ENCODE measurements at places on chromosomes 6 and 20.

DNA sequence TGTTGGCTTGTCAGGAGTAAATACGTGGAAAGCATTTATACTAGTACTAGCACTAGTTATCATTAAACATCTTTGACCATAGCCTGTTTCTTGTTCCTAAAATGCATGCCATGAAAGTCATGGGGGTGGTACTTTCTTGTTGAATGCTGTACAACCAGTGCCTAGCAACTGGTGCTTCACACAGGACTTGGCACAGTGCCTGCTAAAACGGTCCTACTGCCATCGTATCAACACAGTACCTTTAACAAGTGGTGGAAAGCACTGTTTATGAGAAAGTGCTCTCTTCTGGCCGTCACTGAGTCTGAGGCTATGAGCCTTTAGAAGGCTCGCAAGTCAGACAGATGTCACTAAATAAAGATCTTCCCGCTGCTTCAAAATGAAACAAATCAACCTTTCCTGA lies 21.6 kb downstream of the ZNFX1 start:
- no peak for DNase-seq

GRCh38 chr6:157997893-157998608 lies 16.4 kb downstream of the SYNJ2 start:
- no peak for DNase-seq

- DNase-seq = no peak
Measured at GRCh38 chr20:62067547-62068260, 2.0 kb upstream of the TAF4 start.

DNA sequence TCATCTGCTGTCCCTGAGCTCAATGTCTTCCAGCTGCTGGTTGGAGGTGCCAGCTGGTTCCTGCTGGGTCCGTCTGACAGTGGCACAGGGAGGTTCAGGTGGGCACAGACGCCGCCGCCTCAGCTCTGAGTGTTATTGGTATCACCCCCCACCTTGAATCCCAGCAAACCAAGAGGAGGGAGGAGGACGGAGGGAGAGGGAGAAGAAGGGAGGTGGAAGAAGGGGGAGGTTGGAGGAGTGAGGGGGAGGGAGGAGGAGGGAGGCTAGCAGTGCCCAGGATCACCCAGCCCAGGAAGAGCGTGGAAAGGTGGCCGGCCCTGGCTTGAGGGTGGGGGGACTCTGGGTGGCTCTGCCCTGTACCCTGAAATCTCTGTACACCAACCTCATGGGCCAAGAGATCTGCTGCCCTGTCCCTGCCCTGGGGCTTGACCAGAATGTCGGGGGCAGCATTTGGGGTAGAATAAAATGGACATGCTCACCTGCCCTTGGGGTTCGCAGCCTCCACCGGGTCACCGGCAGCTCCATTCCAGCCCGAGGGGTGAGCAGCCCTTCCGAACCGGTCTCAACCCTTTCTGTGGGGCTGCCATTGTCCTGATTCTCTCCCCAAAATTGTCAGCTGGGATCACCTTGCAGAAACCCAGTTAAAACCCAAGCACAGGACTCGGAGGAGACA lies 17.1 kb downstream of the NTSR1 start:
- no peak for DNase-seq

DNA sequence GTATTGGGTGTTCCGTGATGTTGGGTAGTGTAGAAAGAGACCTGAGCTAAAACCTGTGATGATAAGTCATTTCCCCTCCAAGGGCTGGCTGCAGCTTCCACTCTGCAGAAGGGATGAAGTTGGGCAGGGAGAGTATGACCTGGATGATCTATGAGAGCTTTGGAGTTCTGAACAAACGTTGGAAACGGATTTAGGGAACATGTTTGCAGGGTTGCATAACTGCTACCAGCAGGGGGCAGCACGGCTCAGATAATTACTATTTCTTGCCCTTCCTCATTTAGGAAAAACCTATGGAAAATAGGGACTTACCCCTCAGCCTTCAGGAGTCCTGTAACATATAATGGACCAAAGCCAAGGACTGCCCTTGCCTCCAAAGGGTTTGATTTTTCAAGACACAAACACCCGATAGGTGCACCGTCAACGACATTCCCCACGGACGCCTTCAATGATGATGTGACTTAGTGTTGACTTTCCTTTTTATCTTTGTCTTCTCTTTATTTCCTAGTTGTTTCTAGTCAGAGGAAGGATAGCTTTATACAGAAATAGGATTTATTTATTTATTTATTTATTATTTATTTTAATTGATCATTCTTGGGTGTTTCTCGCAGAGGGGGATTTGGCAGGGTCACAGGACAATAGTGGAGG lies 164.9 kb upstream of the SASH1 start:
- DNase-seq = no peak

DNA sequence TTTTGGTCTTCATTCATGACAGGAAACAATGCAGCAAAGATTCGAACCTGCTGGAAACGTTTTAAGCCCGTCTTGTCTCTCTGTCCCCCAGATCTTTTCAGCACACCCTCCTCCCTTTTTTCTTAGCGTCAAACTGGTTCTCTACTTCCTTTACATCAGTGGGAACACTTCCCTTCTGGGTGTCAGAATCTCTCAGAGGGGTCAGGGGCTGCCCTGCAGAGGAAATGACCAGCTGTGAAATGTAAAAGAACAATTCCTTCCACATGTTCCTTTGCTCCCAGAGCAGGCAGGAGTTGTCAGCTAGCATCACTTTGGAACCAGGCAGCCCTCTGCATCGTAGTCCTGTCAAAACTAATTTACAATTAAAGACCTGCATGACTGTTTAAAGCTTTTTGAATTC lies 619.0 kb downstream of the TFAP2A start:
- no peak for DNase-seq

DNA sequence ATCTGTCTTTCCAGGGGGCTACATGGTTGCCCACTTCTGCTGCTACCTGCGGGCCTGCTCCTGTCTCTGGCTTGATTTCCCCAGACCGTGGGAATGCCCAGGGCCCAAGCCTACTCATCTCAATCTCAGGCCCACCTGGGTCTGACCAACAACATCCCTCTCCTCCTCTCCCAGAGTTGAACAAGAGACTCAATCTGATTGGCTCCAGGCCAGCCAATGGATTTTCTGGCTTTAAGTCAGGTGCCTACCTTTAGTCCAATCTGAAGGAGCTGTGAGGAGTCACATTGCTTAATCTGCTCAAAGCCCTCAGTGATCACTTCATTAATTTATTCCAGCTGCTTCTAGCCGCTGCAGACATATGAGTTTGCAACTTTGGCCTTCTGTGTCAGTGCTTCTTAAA lies 162.4 kb upstream of the KCNG1 start:
- DNase-seq = no peak

GRCh38 chr6:139029470-139030227 lies 1.1 kb downstream of the ABRACL start:
- no peak for DNase-seq

DNA sequence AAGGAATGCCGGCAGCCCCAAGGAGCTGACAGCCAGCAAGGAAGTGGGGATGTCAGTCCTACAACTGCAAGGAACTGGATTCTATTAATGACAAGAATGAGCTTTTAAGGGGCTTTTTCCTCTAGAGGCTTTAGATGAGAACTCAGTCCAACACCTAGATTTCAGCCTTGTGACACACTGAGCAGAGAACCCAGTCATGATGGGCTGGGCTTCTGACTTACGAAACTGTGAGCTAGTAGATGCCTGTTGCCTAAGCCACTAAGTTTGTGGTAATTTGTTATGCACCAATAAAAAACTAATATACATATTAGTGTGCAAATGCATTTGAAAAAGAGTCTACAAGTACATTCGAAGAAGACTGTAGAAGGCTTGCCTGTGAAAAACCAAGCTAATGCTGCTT lies 263.3 kb downstream of the SOX4 start:
- DNase-seq = no peak

GRCh38 chr20:52899041-52899608 lies 73.0 kb upstream of the TSHZ2 start:
- no peak for DNase-seq

DNA sequence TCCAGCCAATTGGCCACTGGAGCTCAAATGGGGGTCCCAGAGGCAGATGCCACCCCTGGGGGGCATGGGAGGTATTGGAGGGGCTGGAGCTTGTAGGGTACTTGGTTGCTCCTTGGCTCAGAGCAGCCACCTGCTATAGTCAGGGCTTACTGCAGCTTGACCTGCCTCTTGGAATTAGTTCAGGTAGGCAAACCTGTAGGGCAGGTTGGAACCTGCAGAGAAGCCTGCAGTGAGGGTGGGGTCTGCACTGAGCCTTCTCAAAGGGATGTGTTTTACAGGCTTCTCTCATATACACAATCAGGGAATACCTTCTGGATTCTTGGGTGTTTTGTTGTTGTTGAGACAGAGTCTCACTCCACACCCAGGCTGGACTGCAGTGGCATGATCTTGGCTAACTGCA lies 94.2 kb upstream of the MYL9 start:
- DNase-seq = no peak

- DNase-seq = no peak
Measured at GRCh38 chr6:4008324-4009047, 70.5 kb downstream of the FAM217A start.

- no peak for DNase-seq
Measured at GRCh38 chr6:27539551-27539950, 66.6 kb upstream of the ZNF184 start.

DNA sequence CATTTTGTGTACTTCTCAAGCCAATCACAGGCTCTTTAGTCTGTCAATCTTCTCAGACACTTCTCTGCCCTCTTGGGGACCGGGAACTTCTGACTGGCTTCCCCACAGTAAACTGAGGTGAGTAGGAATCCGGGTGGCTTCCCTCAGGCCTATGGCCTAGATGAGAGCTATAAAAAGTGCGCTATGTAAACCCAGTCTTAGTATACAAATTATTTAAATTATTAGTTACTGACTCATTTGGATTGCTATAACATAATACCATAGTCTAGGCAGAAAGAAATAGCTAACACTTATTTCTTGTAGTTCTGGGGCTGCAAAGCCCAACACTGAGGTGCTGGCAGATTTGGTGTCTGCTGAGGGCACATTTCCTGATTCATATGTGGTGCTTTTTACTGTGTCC lies 109.2 kb upstream of the MCHR2 start:
- DNase-seq = no peak

DNA sequence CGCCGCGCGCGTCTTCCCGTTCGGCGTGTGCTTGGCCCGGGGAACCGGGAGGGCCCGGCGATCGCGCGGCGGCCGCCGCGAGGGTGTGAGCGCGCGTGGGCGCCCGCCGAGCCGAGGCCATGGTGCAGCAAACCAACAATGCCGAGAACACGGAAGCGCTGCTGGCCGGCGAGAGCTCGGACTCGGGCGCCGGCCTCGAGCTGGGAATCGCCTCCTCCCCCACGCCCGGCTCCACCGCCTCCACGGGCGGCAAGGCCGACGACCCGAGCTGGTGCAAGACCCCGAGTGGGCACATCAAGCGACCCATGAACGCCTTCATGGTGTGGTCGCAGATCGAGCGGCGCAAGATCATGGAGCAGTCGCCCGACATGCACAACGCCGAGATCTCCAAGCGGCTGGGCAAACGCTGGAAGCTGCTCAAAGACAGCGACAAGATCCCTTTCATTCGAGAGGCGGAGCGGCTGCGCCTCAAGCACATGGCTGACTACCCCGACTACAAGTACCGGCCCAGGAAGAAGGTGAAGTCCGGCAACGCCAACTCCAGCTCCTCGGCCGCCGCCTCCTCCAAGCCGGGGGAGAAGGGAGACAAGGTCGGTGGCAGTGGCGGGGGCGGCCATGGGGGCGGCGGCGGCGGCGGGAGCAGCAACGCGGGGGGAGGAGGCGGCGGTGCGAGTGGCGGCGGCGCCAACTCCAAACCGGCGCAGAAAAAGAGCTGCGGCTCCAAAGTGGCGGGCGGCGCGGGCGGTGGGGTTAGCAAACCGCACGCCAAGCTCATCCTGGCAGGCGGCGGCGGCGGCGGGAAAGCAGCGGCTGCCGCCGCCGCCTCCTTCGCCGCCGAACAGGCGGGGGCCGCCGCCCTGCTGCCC lies 1.1 kb downstream of the SOX4 start:
- no peak for DNase-seq

- no peak for DNase-seq
Measured at GRCh38 chr20:1327827-1328679, 886 bp downstream of the SDCBP2 start.

DNA sequence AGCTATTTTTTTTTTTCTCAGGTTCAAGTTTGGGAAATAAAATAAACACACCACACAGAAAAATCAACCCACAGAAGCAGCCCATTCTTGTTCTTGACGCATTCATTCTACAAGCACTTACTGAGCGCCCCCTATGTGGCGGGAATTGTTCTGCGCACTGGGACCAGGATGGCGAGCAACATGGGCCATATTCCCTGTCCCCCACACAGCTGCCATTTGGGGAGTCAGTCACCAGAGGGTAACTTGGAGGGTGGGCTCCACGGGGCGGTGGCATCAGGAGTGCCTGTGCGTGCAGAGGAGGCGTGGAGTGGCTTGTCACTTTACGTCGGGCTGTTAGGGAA lies 185.0 kb upstream of the PDE10A start:
- no peak for DNase-seq

- no peak for DNase-seq
Measured at GRCh38 chr6:31927242-31927862, at the start of gene C2. TSS of gene C2 (plus strand) at chr6:31927717. CDS start at chr6:31927753, 36 bp downstream.

GRCh38 chr20:58851221-58851968 lies 693 bp upstream of the GNAS-AS1 start:
- no peak for DNase-seq

DNA sequence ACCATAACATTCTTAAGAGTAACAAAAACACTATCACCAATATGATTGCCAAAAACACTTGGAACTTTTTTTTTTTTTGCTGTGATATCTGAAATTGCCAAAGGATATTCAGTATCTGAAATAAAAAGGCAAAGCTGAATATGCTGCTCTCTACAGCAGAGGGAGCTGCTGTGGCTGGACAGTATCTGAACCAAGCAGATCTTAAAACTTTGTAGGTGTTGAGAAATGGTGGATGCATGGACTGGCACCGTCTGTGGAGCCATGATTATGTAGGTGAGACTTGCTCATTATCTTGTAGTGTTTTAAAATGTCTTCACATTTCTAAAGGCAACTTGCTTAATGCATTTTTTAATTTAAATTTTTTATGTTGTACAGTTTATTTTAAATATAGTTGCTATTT lies 9.2 kb downstream of the PDCD2 start:
- no peak for DNase-seq

GRCh38 chr6:22026164-22026678 lies 270.6 kb downstream of the PRL start:
- DNase-seq = no peak

GRCh38 chr6:115302731-115303130 lies 758.0 kb downstream of the FRK start:
- DNase-seq = no peak

- DNase-seq = no peak
Measured at GRCh38 chr20:46640044-46640443, 11.2 kb downstream of the SLC13A3 start.

DNA sequence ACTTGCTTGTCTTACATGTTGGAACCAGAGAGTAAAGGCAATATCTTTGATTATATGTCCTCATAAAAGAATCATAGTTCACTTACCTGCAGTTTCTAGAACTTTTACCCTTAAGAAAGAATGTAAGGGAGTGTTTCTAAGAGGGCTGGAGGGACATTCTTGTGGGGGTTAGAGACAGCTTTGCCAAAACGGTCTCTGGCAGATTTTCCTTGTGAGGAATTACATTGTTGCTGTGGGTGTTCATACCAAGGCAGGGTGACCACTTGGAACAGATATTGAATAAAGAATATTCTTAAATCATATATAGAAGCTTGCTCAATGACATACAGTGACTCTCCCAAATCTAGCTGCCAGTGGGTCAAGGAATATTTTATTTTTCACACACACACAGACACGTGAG lies 517.6 kb upstream of the SOX4 start:
- DNase-seq = no peak

- DNase-seq = no peak
Measured at GRCh38 chr6:147873816-147874215, 365.3 kb downstream of the SAMD5 start.

All from stimulated activated CD4-positive, alpha-beta T cell treated with anti-CD3 and anti-CD28 coated beads, TNF-alpha, amount 100 ng/mL, for 1 hour (primary cell).